Activated CD4-positive, alpha-beta T cell treated with anti-CD3 and anti-CD28 coated beads, Interleukin-2, Interleukin-6, amounts not matched to agents 100 ng/mL and 50 ng/mL, durations not matched to agents 16 hours and 8 hours (primary cell): ENCODE measurements at places on chromosomes 5 and 9.

- DNase-seq = no peak
Measured at GRCh38 chr9:85215961-85216360, 525.8 kb downstream of the AGTPBP1 start.

GRCh38 chr5:114176356-114176755 is 185.5 kb upstream of the KCNN2 start:
- DNase-seq = no peak

DNA sequence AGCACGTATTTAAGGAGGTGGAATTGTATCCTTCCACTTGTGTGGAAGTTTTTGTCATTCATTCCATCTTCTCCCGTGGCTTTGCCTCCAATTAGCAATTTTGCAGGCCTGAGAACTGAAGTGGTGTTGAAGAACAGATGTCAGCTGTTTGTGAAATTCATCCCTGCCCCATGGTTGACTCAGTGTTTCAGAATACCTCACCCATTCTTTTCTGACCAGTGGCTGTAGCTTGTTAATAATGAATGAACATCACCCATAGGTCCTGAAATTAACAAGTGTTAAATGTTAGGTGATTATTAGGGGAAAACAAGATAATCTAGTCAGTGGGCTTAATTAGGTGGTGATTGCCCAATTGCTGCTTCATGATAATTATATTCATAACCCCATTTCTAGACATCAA is 11.7 kb downstream of the ZNF462 start:
- DNase-seq = no peak

DNA sequence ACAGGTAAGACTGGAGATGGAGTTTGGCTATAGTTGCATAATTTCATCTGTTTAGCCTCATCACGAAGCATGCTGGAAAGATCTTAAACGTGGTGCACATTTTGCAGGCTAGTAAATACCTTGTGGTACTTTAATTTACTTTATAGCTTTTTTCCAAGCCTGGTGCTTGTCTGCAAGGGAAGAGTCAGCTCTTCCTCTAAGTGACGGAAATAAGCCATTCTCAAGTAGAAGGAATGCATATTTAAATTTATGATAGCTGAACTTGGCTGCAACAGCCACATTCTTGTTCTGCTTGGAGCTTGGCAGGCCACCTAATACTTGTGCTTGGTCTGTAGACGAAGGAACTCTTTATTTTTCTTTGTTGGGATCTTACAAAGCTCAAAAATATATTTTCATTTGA is 188.0 kb upstream of the PIK3R1 start:
- no peak for DNase-seq

DNA sequence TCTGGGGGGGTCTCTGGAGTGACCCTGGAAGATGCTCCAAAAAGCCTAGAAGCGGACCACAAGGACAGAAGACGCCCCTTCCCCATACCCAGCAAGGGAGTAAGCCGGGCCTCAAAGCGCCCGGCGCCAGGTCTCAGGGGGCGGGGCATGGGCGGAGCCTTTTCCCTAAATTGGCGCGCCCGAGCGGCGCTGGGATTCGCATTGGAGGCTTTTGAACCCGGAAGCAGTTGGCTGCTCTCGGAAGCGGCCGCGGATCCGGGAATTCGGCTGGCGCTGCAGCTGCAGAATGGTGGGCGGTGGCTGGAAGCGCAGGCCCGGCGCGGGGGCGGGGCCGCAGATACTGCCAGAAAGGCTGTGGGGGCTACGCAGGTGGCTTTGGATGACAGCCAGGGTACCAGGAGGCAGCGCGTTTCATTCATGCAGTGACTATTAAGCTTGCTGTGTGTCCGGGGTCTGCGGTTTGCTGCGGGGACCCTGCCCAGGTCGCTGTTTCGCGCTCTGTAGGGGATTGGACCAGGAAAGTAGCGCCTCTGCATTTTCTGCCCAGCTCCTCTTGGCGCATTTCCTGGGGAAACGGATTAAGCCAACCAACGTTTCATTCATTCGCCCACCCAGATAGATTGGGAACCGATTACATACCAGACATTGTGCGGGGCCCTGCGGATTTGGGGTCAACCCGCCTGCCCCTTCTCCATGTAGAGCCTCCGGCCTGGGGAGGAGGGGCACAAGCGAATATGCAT is 83.0 kb upstream of the FREM1 start:
- DNase-seq = peak; percentile 60

DNA sequence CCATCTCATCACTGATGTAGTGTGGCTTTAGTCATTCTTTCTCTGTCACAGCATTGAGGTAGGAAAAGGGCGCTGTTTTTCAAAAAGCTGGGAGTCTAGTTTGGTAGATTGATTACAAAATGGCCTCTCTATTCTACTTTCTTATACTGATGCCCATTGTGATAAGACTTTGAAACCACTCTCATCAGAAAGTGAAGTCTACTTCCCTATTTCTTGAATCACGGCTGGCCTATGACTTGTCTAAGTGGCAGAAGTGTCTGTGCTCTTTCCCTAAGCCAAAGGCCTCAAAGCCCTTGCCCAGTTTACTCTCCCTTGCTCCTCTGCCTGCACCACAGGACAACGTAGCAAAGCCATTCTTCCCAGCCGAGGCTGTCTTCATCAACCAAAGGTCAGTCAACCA is 83.0 kb upstream of the IL33 start:
- no peak for DNase-seq

DNA sequence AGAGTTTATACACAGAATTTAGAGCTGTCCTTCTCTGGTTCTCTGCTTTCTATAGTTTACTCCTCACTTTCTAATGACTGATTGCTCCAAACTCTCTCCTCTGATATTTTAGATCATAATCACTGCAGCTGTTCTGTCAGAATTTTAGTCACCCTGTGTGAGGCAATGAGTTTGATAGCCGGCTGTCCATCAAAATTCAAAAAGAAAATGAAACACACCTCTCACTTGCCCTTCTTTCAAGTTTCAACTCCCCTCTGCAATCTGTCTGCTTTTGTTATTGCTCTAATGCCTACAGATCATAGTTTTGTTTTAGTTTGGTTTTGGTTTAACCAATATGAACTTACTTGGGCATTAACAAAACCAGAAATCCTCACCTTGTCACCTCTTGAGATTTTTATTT is 23.3 kb upstream of the ABLIM3 start:
- DNase-seq = peak; percentile 28

DNA sequence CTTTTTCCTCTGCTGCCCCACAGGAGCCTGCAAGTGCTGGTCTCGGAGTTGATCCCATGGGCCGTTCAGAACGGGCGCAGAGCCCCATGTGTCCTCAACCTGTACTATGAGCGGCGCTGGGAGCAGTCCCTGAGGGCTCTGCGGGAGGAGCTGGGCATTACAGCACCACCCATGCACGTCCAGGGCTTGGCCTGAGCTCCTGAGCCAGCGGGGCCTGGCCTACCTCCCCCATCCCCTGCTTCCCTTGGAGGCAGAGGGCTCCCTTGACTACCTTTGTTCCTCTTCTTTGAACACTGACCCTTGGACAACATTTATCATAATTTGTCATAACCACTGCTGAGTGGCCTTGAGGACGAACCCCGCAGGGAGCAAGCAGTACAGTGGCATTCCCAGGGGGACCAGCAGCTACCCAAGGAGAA is 6.9 kb upstream of the SLC27A4 start:
- DNase-seq = no peak

GRCh38 chr5:15837551-15838289 is 337.7 kb downstream of the FBXL7 start:
- DNase-seq = no peak

- no peak for DNase-seq
Measured at GRCh38 chr5:133582971-133583370, 29.4 kb downstream of the FSTL4 start.

GRCh38 chr5:115423051-115423450 is 121.5 kb downstream of the FEM1C start:
- no peak for DNase-seq

- no peak for DNase-seq
Measured at GRCh38 chr9:38096238-38096805, 27.3 kb upstream of the SHB start.

- no peak for DNase-seq
Measured at GRCh38 chr9:127022913-127023660, 99.3 kb downstream of the ANGPTL2 start.

GRCh38 chr5:173163219-173163618 is 18.9 kb downstream of the BNIP1 start:
- no peak for DNase-seq

DNA sequence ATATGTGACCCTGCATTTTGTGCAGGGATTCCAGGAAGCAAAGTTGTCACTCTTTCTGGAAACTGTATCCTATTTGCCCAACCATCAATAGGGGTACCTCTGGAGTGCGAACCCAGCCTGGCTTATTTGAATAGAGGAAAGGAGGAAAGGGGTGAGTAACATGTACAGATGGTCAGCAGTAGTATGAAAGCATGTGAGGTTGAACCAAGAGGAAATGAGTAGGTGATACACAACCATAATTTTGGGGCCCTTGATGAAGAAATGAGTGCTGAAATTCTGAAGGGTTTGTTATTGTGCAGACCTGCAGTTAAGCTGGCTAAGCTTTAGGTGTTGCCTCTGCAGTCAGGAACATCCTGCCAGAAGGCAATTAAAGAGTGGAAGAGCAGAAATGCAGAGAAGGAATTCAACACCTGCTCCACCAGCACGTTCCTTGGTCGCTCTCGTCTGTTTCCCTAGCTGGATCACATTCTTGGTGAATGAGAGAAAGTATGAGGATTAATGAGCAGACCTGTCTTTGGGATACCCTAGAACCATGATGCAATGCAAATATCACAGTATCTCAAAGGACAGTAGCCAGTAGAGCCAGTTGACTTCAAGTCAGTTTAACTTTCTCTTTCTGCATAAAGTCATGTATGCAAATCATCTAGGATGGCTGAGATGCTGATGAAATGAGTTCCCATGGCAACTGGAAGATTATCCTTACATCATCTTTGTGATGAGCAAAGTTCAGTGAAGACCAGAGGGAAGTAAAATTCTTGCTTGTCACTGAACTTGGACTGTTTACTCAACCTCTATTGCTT is 13.2 kb upstream of the IL12B start:
- no peak for DNase-seq

DNA sequence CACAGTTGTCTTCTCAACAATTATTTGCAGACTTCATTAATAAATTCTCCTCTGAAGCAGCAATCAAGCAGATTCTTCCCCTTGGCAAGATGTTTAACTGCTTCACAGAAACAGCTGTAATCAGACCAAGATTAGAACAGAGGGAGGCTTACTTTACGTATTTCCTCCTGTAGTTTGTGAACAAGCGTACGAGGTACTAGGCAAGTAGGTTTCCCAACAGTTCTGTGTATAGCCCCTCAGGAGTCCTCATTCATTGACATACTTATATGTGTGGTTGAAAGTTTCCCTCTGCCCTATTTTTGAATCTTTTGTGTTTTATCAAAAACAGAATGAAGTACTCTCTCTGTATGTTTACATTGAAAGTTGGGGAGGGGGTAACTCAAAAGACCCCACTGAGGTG is 128.0 kb downstream of the SPATA31D1 start:
- DNase-seq = no peak

DNA sequence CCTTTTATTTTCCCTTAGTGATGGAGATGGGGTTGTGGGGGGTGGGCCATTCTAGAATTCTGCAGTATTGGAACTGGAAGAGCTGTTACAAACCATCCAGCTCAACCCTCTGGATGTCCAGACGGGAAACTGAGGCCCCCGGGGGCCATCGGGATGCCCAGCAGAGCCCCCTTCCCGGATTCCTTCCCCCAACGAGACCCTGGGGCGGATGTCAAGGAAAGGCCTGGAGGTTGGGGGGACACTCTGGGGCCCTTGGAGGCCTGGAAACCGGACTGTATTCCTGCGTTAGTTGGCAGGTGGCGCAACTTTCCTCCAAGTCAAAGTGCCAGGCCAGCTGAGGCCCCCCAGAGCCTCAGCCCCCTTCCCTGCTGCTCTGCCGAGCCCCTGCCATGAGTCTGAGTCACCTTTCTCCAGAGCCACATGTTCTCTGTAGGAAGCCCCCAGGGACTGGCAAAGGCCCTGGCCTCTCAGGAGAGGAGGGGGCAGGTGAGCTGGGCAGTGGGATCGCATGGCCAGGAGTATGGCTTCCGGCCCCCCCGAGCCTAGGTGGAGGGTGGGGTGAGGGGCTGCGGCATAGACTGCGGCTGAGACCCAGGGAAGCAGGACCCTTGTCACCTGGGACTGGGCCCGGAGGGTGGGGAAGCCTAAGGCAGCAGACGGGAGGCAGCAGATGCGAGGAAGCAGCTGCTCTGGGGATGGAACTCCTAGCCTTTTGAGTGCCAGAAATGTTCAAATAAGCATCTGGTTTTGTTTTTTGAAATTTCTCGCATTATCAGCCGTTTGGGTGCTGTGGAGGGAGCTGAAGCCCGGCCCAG is 17.8 kb upstream of the FIBCD1 start:
- no peak for DNase-seq

- no peak for DNase-seq
Measured at GRCh38 chr5:168066536-168067208, 224.8 kb upstream of the WWC1 start.

DNA sequence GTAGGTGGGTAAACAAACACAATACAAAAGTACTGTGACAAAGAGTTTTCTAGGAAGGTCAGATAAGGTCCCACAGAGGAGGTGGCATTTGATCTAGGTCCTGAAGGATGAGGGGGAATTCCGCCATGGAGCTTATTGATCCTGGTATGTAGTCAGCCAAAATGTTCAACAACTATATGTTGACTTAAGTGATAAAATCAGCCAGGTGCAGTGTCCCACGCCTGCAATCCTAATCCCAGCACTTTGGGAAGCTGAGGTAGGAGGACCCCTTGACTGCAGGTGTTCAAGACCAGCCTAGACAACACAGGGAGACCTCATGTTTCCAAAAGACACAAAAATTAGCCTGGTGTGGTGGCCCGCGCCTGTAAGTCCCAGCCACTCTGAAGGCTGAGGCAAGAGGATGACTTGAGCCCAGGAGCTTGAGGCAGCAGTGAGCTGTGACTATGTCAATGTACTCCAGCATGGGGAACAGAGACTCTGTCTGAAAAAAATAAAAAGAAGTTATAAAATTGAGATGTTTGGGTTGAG is 46.4 kb upstream of the PLIN2 start:
- DNase-seq = no peak

- no peak for DNase-seq
Measured at GRCh38 chr5:154727361-154727760, 27.8 kb upstream of the LARP1 start.

GRCh38 chr5:91206103-91206502 is 177.0 kb downstream of the ARRDC3 start:
- no peak for DNase-seq

GRCh38 chr5:36367524-36367923 is 65.8 kb upstream of the RANBP3L start:
- DNase-seq = no peak

DNA sequence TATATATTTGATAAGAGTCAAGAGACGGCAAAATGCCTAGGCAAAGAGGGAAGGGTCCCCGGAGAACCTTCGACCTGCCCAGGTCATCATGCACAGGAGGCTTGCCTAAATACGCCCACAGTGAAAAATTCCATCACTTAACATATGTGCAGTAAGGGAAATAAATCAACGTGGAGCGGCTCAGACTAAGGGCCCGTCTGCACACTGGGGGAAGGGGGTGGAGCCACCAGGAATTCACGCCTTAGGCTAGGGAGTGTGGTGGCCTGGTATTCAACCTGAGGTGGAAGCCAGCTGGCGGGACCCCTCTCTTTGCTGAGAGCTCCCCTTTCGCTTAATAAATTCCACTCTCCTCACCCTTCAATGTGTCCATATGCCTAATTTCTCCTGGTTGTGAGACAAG is 8.3 kb downstream of the PTBP3 start:
- no peak for DNase-seq

GRCh38 chr5:119405419-119405818 is 46.9 kb upstream of the HSD17B4 start:
- no peak for DNase-seq
